8988T (cell line): ENCODE measurements at places on chromosomes 4 and X.

GRCh38 chr4:176191974-176192373, 3.4 kb downstream of the SPATA4 start:
- DNase-seq: no peak

- DNase-seq: no peak
Observed at GRCh38 chrX:47927212-47927611, 76.6 kb downstream of the ZNF182 start.

DNA sequence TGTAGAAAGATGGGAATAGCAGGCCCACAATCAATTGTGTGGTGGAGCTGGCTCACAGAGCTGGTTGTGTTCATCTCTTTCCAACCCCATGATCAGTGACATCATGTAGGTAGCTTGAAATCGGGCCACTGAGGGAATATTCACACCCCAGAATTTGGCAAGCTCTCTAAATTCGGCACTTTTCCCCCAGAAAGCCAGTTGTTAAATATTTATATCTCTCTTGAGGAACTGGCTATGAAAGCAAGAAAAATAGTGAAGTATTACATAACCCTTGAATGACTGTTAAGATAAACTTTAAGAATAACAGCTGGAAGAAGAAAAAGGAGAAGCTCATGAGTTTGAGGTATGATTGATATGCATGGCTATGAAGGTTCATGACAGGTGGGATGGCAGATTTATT, 38.9 kb downstream of the GPRIN3 start:
- no peak for DNase-seq

- DNase-seq: no peak
Observed at GRCh38 chrX:53249408-53250042, 24.5 kb upstream of the KDM5C start.

DNA sequence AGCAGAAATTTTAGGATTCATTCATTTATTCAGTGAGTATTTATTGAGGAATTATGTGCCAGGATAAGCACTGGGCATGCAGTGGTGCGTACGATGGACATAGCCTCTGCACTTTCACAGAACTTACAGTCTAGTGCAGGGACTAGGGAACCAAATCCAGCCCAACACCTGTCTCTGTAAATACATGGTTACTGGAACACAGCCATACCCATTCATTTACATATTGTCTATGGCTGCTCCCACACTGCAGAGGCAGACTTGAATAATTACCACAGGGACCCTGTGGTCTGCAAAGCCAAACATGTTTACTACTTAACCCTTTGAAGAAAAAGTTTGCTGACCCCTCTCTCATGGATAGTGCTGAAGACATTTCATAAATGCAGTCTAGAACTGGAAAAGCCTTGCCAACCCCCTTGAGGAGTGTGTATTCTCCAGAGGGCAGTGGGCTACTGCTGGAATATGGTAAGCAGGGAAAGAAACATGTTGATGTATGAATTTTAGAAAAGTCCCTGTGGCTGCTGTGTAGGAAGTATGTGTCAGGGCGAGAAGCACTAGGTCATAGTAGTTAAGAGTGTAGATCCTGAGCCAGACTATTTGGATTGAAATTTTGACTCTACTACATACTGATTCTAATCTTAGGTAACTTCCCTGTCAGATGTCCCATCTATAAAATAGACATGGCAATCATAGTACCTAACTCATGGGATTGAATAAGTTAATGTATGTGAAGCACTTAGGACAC, 75.5 kb downstream of the GALNT7 start:
- no peak for DNase-seq

GRCh38 chr4:159607809-159608208, 504.9 kb downstream of the RAPGEF2 start:
- no peak for DNase-seq

DNA sequence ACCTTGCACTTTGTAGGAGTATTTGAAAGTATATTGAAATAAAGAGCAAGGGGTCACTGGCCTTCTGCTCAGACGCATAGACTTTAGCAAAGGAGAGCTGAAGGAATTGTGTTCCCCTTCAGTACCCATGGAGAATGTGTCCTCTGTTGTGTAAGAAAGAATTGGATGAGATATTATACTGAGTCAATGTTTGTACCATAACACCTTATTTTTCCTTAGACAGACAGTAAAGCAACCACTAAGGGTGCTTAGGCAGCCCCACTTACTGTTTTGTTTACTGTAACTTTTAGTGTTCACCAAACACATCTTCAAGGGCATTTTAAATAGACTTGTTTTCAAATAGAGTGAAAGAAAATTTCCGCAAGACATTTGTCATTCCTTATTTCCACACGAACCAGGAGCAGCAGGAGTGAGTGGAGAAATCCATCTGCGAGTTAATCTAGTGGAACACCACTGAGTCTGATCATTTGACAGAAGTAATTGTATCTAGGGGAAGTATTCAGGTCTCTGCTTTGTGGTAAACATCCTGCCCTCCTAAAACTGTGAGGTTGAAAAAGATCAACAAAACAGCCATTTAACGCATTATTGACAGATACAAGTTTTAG, 89.5 kb downstream of the SLIT2 start:
- no peak for DNase-seq

- DNase-seq: no peak
Observed at GRCh38 chr4:90419124-90419711, 292.0 kb downstream of the CCSER1 start.

DNA sequence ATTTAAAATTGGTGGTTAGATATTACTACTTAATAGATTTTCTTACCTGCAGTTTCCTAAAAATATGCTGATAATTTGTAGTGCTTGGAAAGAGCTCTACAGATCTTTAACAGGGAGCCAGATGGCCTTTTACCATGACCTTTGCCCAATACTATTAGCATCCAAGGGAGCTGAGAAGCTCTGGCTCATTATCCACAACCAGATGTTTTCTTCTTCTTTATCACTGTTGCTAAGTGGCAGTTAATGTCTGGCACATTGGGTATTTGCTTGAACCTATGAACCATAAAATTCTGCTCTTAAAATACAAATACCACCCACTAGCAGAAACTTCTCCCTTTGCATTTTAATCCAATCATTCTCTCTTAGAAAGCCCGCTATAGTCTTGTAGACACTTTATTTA, 1480.3 kb downstream of the C4orf33 start:
- no peak for DNase-seq
